ENCODE measurements at places on chromosomes 12 and 14. TPM values are rescaled to one million over a fixed set of nuclear protein-coding genes. Genes with fewer than 3 reads are reported as not detected.
A peak's percentile ranks its signal among the peaks of the same experiment; 100 is the strongest.

GRCh38 chr12:120115692-120116440 is 687 bp downstream of the RAB35 start:
- peak; percentile 21 for DNase-seq

GRCh38 chr12:75944097-75944904 is 87.3 kb downstream of the PHLDA1 start:
- no peak for DNase-seq

DNA sequence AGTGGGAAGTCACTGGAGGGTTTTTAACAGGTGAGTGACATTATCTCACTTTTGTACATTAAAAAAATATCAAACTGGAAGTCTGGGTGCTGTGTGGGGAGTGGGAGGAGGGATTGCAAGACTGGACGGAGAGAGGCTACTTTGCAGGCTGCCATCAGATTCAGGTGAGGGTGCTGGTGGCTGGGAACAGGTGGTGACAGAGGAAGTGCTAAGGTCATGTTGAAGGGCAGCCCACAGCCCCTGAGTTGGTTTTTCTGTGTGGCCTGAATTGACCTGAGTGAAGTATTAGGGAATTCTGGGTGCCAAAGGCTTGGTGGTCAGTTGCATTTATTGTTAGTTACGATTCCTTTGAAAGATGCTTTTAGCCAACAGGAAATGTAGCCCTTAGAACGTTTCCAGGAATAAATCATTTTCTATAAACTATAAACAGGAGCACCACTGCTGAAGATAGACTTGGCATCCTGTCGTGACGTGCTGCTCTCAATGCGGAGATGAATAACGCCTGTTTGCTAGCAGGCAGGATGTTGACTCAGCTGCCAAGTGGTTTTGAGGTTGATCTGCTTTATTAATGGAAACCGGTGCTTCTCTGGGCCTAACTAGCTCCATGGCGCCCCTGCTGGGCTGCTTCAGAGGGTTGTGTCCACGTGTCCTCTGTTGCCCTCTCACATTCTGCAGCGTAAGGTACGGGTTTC is 707.5 kb upstream of the TMEM132C start:
- peak; percentile 10 for DNase-seq

- peak; percentile 87 for DNase-seq
Observed at GRCh38 chr12:122064780-122065588, 13.6 kb upstream of the MLXIP start.

GRCh38 chr14:47194055-47194454 is 481.4 kb downstream of the MDGA2 start:
- no peak for DNase-seq

- no peak for DNase-seq
Observed at GRCh38 chr14:51929166-51929565, 60.2 kb upstream of the RTRAF start.

DNA sequence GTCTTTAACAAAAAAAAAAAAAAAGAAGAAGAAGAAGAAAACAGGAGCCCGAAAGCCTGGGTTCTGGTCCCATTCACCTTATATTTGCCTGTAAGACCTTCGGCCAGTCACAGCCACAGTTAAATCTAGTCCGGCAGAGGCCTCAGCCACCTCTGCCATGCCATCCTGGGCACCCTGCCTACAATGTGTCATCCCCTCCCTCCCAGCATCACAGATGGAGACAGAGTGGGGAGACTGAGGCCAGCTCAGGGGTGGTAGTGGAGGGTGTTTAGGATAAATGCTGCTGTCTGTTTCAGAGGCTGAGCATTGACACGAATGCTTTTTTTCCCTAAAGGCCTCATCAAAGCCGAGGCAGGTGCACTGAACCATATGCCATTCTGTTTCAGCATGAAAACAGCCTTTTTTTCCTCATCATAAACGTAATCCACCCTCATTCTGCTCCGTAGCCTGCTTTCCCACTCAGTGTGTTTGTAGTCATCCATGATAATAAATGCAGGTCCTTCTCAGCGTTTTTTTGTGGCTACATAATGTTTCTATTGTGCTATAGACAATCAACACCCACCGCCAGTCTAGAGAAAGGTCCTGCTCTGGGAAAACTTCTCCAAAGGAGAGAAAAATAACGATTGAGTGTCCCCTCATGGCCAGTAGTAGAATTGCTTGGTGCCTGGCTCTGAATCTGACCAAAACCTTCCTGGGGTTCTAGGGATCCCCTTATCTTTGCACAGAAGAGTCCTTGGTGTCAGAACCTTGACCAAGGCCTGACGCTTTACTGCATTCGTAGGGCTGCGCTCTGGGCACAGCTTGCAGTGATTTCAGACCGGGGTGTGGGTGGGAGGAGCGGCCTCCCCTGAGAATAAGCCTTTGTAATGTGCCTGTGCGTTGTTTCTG is 41.1 kb upstream of the TSPAN9 start:
- DNase-seq, result no peak

DNA sequence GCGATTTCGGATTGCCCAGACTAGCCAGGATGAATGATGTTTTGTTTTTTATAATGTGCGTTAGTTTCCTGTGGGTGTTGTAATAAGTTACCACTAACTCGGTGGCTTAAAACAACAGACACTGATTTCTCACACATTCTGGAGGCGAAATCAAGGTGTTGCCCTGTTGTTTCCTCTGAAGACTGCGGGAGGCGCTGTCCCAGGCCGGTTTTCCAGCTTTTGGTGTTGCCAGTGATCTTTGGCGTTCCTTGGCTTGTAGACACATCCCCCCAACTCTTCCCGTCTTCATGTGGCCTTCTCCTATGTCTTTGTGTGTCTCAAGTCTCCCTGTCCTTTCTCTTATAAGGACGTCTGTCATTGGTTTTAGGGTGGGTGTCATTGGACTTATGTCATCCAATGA is 267.7 kb downstream of the AACS start:
- DNase-seq, result no peak

- DNase-seq, result no peak
Observed at GRCh38 chr12:43763769-43764168, 5.0 kb downstream of the IRAK4 start.

- no peak for DNase-seq
Observed at GRCh38 chr12:32134101-32134888, 27.6 kb downstream of the BICD1 start.

- DNase-seq, result no peak
Observed at GRCh38 chr14:89910691-89911009, 43.9 kb downstream of the EFCAB11 start.

- DNase-seq, result peak; percentile 92
Observed at GRCh38 chr12:113298861-113299545, 35.9 kb downstream of the SLC8B1 start.

DNA sequence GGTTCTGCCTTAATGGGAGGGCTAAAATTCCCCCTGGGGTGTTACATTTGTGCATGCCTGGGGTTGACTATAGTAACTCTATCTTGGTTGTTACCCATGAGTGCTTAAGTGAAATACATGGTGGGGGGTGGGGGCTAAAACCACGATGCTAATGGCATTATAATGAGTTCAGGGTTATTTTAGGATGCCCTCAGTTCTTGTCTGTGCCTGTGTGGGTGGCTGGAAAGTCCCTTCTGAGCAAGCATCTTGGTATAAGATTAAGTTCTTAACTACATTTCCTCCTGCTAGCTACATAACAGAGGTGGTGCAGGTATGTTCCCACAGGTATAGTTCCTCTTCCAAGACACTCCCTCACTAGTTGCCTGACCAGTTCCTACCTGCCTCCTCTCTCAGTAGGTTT is 822.3 kb downstream of the LRFN5 start:
- no peak for DNase-seq

- no peak for DNase-seq
Observed at GRCh38 chr14:50967790-50968189, 23.5 kb upstream of the PYGL start.

DNA sequence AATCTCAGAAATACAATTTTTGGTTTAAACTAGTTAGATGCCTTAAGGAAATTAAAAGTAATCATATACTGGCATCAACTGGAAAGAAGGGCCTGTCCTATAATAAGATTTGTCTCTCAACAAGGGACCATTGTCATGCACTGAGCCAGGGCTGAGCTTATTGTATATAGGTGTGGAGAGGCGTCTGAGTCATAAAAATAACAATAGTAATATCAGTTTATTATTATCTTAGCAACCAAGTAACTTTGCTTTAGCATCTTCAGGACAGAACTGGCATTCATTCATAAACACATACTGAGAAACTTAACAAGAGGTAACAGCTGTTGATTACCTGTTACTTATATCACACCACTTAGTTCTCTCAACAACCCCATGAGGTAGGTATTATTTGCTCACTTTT is 7.1 kb downstream of the KRT75 start:
- no peak for DNase-seq

DNA sequence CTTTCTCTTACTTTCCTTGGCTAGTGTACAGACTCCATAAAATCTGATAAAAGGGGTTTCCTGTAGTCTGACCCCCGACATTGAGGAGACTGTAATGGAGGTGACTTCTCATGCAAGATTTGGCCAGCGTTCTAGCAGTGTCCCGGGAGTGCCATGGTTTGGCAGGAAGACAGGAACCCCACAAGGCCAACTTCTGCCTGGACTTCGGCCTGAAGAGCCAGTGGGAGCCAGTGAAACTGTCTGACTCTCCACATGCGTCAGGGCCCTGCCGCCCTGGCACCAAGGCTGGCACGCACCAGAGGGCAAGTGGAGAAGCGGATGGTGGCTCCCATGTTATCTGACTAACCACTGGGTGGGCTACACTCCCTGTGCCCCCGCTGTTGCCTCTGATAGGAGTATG is 70.5 kb downstream of the TMEM260 start:
- no peak for DNase-seq

DNA sequence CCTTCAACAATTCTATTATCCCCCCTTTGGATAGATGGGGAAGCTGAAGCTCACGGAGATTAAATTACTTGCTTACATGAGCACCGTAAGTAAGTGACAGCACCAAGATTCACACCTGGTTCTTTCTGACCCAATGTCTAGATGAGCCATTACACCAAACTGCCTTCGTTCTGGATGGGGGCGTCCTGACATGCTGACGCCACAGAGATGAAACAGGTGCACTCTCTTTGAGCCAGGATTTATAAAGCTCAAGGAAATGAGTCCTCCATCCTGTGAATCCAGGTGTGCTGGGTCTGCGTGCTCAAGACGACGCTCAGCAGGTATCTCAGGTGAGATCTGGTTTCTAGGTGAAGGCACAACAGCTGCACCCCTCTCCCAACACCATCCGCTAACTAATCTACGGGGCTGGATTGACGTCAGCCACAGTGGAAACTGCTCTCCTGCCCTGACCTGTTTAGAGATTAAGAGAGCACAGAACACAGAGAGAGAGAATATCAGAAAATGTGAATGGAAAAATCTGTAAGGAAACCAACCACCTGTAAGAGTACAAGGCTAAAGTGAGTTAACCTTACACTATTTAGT is 61.6 kb downstream of the KSR2 start:
- no peak for DNase-seq

DNA sequence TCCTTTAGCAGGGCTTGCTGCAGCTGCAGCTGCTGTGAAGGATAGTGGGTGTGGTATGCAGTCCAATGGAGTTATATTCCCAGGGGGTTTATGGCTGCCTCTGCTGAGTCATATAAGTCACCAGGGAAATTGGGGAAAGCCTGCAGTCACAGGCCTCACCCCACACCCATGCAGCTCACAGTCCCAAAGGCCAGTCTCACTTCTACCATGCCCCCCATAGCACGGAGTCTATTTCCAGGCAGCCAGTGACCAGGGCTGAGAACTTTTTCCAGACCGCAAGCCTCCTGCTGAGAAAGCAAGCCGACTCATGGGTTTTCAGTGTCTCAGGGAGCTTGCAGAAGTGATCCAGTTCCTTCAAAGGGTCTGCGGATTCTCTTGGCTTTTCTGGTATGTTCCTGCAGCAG is 322.4 kb upstream of the CLEC14A start:
- DNase-seq, result no peak

- no peak for DNase-seq
Observed at GRCh38 chr12:69913526-69913925, 88.5 kb downstream of the MYRFL start.

- DNase-seq, result no peak
Observed at GRCh38 chr12:108468196-108468968, 46.7 kb upstream of the FICD start.

GRCh38 chr12:107372229-107372658 is 278.9 kb upstream of the CRY1 start:
- no peak for DNase-seq

DNA sequence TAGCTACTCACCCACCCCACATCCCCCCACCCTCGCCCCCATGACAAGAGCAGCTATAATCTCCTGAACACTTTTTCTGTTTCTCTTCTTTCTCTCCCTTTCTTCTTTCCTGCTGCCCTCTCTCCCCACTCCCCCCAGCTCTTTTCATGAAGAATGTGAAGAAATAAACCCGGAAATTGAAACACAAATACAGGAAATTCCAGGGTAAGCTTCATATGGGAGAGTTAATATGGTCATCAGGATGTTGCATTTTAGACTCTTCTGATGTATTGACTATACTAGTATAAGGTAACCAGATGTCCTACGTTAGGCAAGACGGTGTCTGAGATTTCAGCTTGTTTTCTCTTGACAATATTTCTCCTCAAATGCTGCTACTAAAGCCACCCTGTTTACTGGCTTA is 41.6 kb upstream of the LRIG3 start:
- no peak for DNase-seq

DNA sequence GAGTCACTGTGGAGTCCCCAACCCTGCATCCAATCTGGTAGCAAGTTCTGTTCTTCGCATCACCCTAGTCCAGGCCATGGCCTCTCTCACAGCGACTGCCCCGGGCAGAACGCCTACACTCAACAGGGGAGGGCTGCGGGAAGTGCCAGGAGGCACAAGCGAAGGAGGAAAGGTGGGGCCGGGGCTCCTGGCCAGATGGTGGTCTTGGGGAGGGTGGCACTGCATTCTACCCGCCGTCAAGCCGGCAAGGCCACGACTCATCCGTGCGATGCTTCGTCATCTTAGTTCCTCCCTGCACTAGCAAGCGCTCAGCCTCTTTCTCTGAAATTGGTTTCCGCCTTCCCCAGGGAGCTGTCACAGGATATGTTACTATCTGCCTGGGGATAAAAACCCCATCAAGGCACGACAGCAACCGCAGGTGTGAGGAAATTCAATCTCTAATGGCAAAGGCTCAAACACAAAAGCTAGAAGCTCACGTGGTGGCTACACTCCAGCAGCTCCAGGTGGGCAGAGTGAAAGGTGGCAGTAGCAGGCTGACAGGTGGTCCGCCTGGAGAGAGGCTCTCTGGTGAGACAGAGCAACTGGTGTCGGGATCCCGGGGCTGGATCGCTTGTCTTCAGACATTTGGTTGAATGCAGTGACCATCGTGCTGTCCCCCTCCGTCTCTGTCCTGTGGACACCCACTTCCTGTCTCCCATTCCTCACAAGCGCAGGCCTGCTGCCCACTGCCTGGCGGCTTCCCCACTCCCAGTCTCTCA is 34.1 kb downstream of the ACADS start:
- DNase-seq, result no peak

TMTC2 gene
- total RNA-seq, result 30.7 TPM

PRKCH gene
- 34.0 TPM for total RNA-seq

MMP19 gene
- 2.7 TPM for total RNA-seq

PRH2 gene
- total RNA-seq, result not detected

ADAMTS20 gene
- not detected for total RNA-seq

KLRC4 gene
- 2.4 TPM for total RNA-seq

TPPP2 gene
- not detected for total RNA-seq

PPP1R36 gene
- total RNA-seq, result 0.54 TPM

KLRC1 gene
- total RNA-seq, result 1.6 TPM

TOMM20L gene
- not detected for total RNA-seq

TEAD4 gene
- 50.9 TPM for total RNA-seq

HCAR2 gene
- not detected for total RNA-seq

COPS7A gene
- 46.0 TPM for total RNA-seq

ENDOU gene
- 1.9 TPM for total RNA-seq
